ENCODE measurements at places on chromosomes 12 and 14.

DNA sequence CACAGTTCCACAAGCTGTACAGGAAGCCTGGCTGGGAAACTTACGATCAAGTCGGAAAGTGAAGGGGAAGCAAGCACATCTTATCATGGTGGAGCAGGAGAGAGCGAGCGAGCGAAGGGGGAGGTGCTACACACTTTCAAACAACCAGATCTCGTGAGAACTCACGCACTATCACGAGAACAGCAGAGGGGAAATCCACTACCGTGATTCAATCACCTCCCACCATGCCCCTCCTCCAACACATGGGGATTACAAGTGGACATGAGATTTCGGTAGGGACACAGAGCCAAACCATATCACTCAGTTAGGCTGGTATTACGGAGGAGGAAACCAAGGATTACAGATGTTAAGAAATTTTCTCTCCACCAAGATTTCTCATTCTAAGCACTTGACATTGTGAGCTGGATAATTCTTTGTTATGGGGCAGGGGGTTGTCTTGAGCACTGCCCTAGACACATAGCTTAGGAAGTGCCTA is 262.0 kb upstream of the G2E3 start:
- no peak for DNase-seq

GRCh38 chr14:31207287-31207754 is 272 bp downstream of the HECTD1 start:
- DNase-seq = no peak

- DNase-seq = no peak
These were observed 2.7 kb upstream of the SEL1L start for GRCh38 chr14:81536241-81536771.

- DNase-seq = no peak
These were observed 1.9 kb upstream of the BCL11B start for GRCh38 chr14:99273766-99274345.

- no peak for DNase-seq
These were observed 55.6 kb downstream of the PITPNM2 start for GRCh38 chr12:123095078-123095881.

GRCh38 chr12:65327207-65328076 is 49.0 kb downstream of the MSRB3 start:
- no peak for DNase-seq

All from effector CD4-positive, alpha-beta T cell (primary cell).